Right cardiac atrium (tissue), 5 donors: ENCODE measurements at places on chromosomes 6 and 20. TPM values are rescaled to one million over a fixed set of nuclear protein-coding genes. Genes with fewer than 3 reads are reported as not detected.

Gene NR2E1
- not detected for polyA plus RNA-seq

Gene EDN1
- 4.2 TPM for polyA plus RNA-seq

Gene SLC22A16
- not detected for polyA plus RNA-seq

Gene PAX1
- not detected for polyA plus RNA-seq

Gene TRAPPC3L
- polyA plus RNA-seq, result 0.18 TPM

Gene REV3L
- polyA plus RNA-seq, result 8.2 TPM

Gene RBM38
- polyA plus RNA-seq, result 182 TPM

Gene PDE7B
- 2.9 TPM for polyA plus RNA-seq

Gene ABHD16B
- 0.54 TPM for polyA plus RNA-seq

Gene TRIM40
- polyA plus RNA-seq, result not detected

Gene EPPIN
- polyA plus RNA-seq, result not detected

Gene DZANK1
- 0.79 TPM for polyA plus RNA-seq

Gene DDX43
- polyA plus RNA-seq, result 0.16 TPM

Gene CAGE1
- not detected for polyA plus RNA-seq

Gene HLA-DMB
- polyA plus RNA-seq, result 6.0 TPM

Gene RBPJL
- not detected for polyA plus RNA-seq

Gene HBS1L
- polyA plus RNA-seq, result 28.7 TPM

Gene OXT
- polyA plus RNA-seq, result not detected

Gene ZNF343
- 4.1 TPM for polyA plus RNA-seq

Gene THBS2
- 8.7 TPM for polyA plus RNA-seq

Gene MYL9
- polyA plus RNA-seq, result 1,393 TPM

Gene LY6G6F
- not detected for polyA plus RNA-seq

Gene RHAG
- polyA plus RNA-seq, result 2.8 TPM

Gene COL9A3
- polyA plus RNA-seq, result 13.0 TPM

Gene PLTP
- 34.3 TPM for polyA plus RNA-seq

Gene OR2J3
- not detected for polyA plus RNA-seq

Gene XKR7
- polyA plus RNA-seq, result under 0.01 TPM

Gene SPTLC3
- 4.2 TPM for polyA plus RNA-seq

Gene CNR1
- 0.41 TPM for polyA plus RNA-seq

Gene IMPG1
- not detected for polyA plus RNA-seq

Gene FAM83D
- polyA plus RNA-seq, result 0.63 TPM

Gene SLC22A2
- polyA plus RNA-seq, result 0.05 TPM

Gene GSTA2
- polyA plus RNA-seq, result not detected

Gene RSPH9
- polyA plus RNA-seq, result 0.29 TPM

Gene ACTR5
- polyA plus RNA-seq, result 3.3 TPM
